Activated naive CD8-positive, alpha-beta T cell treated with anti-CD3 and anti-CD28 coated beads, Interleukin-2, amount 50 U/mL, for 24 hours (primary cell): ENCODE measurements at places on chromosomes 5 and 9.

- peaks cover 12% of the 10 kb centered on the region for H3K4me1 ChIP-seq
- peaks cover 53% of the 10 kb centered on the region for H3K27me3 ChIP-seq
- no peak for DNase-seq
Observed at GRCh38 chr5:176820937-176821336, 10.6 kb downstream of the UNC5A start.

DNA sequence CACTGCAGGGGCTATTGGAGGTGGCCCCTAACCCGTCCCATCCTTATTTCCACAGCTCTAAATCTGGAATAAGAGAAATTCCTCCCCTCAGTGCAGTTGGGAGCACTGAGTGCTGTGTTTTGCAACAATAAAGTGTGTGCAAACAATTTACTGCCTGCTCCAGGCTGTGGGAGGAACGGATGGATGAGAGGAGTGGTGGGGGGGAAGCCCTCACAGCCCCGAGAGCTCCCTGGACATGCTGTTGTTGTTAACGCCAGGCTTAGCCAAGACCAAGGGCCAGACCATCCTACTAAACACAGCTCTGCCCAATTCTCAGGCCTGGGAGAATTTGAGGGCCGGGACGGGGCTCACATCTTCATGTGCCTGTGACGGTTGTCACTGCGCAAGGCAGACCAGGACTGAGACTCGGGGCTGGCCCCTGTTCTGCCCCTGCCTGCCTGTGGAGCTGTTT is 200.2 kb downstream of the DAB2IP start:
- H3K27me3 ChIP-seq: no peaks in the 10 kb centered on the region
- H3K27ac ChIP-seq: no peak overlapping the region
- no peak overlapping the region for H3K4me3 ChIP-seq
- H3K4me1 ChIP-seq: no peaks in the 10 kb centered on the region

- H3K27ac ChIP-seq: no peak overlapping the region
- no peaks in the 10 kb centered on the region for H3K36me3 ChIP-seq
- no peaks in the 10 kb centered on the region for H3K4me1 ChIP-seq
- peaks cover 4% of the 10 kb centered on the region for H3K27me3 ChIP-seq
Observed at GRCh38 chr9:134870746-134871662, 9.6 kb upstream of the FCN2 start.

- no peak for DNase-seq
- H3K4me1 ChIP-seq: no peaks in the 10 kb centered on the region
- no peak overlapping the region for H3K4me3 ChIP-seq
Observed at GRCh38 chr5:3904584-3904983, 309.0 kb downstream of the IRX1 start.

GRCh38 chr5:126527892-126528291 is 67.1 kb downstream of the ALDH7A1 start:
- H3K27ac ChIP-seq: no peak overlapping the region
- no peaks in the 10 kb centered on the region for H3K36me3 ChIP-seq
- no peaks in the 10 kb centered on the region for H3K4me1 ChIP-seq
- no peak overlapping the region for H3K4me3 ChIP-seq
- no peaks in the 10 kb centered on the region for H3K27me3 ChIP-seq

DNA sequence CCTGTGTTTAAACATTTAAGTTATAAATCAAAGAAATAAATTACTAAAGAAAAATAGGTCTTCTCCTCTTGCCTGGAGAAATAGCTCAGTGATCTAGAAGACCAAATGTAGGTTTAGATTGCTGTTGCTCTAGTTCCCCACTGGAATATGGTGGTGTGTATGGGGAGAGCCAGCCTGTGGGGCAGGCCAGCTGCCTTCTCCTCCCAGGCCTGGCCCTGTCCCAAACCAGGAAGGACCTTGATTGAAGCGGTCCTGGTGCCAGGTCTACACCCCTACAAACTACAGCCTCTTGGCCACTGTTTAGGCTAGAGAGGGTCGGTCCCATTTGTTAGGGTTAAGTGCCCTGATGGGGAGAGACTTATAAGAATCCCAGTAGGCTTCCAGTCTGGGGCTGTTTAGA is 35.4 kb downstream of the MAN2A1 start:
- no peaks in the 10 kb centered on the region for H3K27me3 ChIP-seq
- H3K36me3 ChIP-seq: peaks cover 38% of the 10 kb centered on the region
- no peak overlapping the region for H3K4me3 ChIP-seq
- no peak for DNase-seq
- peaks cover 13% of the 10 kb centered on the region for H3K4me1 ChIP-seq

- H3K36me3 ChIP-seq: no peaks in the 10 kb centered on the region
- H3K27me3 ChIP-seq: peaks cover 5% of the 10 kb centered on the region
- H3K27ac ChIP-seq: no peak overlapping the region
Observed at GRCh38 chr9:101510459-101510858, 23.2 kb upstream of the RNF20 start.

DNA sequence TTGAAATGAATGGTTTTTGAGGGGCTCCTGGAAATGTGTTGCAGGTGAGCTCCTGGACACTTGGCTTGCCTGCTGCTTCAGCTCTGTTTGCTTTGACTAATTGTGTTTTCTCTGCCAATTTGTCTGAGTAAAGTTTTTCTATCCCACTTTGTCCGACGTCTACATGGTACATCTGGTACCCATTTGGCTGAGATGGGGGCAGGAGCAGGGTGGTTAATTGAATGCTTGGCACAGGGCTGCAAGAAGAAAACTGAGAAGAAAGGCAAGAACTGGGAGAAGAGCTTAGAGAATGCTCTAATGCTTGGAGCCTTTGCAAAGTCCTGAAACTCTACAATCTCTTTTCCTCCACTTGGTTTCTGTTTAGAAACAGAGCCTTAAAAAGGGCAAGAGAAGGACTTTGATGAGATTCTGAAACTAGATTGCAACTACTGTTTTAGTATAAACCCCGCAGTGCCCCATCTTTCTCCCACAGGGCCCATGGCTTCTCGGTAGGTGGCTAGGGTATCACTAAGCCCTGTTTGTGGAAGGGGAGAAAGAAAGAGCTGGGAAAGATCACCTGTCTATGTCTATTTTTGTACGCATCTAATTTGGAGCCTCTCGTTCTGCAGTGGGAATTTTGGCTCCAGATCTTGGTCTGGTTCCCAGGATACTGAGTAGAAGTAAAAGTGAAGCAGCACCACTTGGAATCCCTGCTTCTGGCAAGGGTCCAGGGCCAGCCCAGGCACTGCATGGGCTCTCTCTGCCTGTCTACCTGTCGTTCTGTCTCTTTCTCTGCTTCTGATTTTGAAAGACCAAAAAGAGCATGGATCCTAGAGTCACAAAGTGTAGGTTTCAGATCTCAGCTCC is 214.4 kb downstream of the SEMA6A start:
- no peaks in the 10 kb centered on the region for H3K27me3 ChIP-seq
- H3K4me1 ChIP-seq: peaks cover 2% of the 10 kb centered on the region
- H3K36me3 ChIP-seq: peaks cover 16% of the 10 kb centered on the region
- no peak overlapping the region for H3K27ac ChIP-seq

DNA sequence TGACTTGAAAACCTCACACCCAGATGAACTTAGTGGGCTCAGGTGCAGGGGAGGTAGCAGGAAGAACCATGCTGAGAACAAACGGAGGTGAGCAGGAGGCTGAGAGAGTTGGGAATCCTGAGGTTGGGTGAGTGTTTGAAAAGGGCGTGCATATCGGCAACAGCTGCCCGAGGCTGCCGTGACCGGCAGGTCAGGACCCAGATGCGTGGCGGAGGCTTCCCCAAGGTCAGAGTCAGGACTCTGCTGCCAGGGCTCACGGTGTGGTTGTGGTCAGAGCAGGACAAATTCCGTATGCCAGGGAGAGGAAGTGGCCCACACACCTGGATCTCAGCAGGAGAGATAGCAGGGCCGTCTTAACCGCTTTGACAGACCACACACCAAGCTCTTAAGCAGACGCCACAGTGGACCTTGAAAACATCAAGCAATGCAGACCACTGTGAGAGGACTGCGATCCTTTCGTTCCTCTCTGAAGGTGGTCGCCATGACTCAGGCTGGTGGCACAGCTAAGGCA is 43.1 kb downstream of the ADAMTS16 start:
- H3K4me3 ChIP-seq: no peak overlapping the region
- no peaks in the 10 kb centered on the region for H3K36me3 ChIP-seq
- H3K4me1 ChIP-seq: peaks cover 6% of the 10 kb centered on the region

DNA sequence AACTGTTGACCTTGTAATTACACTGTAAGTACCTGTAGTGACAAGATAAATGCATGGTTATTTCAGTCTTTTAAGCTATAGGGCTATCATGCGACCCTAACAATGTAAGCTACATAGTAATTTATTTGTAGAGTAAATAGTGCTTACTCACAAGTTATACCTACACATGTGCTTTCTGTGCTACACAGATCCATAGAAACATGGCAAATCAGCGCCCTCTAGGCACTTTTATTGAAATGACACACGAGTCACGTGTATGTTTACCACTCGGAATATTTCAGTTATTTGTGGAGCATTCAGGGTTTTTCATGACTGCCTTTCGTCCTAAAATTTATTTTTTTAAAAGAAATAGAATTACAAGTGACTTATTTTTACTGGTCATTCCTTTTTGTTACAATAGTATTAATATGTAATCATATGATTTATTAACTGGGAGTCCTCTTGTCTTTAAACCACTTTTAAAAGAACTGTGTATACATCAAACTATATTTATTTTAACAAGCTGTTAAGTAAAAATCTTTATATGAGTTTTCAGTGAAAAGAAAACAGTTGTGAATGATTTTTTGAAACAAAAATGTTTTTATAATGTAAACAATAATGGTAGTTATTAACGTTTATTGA is 1242.3 kb upstream of the WWC1 start:
- no peak overlapping the region for H3K27ac ChIP-seq
- H3K4me3 ChIP-seq: no peak overlapping the region
- H3K36me3 ChIP-seq: no peaks in the 10 kb centered on the region
- no peaks in the 10 kb centered on the region for H3K4me1 ChIP-seq
- DNase-seq: no peak

GRCh38 chr5:149740341-149740740 is 10.2 kb downstream of the PPARGC1B start:
- no peak for DNase-seq
- H3K27me3 ChIP-seq: no peaks in the 10 kb centered on the region
- H3K27ac ChIP-seq: no peak overlapping the region

GRCh38 chr9:24095246-24095645 is 269.2 kb upstream of the ELAVL2 start:
- H3K27ac ChIP-seq: no peak overlapping the region
- H3K27me3 ChIP-seq: no peaks in the 10 kb centered on the region
- H3K4me3 ChIP-seq: no peak overlapping the region
- H3K4me1 ChIP-seq: no peaks in the 10 kb centered on the region

GRCh38 chr9:7001571-7001970 is 243.8 kb downstream of the KDM4C start:
- H3K27me3 ChIP-seq: no peaks in the 10 kb centered on the region
- H3K36me3 ChIP-seq: peaks cover 25% of the 10 kb centered on the region
- H3K27ac ChIP-seq: no peak overlapping the region
- DNase-seq: no peak

DNA sequence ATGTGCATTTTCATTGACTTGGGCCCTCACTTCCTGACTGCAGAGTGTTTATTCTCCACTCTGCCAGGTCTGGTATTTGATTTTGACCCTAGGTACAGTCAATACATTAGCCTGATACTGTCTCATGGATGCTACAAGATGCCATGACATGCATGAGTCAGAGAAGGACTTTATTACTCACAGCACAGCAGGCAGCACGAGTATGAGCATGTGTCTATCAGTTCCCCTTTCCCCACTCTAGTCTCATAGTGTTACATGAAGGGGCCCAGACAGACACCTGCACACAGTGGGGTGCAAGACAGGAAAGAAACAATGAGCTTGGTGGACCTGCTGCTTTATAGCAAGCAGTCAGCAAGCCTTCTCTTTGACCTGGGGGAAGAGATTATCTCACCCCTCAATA is 19.6 kb downstream of the ITGA2 start:
- peaks cover 62% of the 10 kb centered on the region for H3K4me1 ChIP-seq
- DNase-seq: peak; percentile 28
- H3K27me3 ChIP-seq: peaks cover 10% of the 10 kb centered on the region
- no peak overlapping the region for H3K4me3 ChIP-seq
- peak overlapping the region; percentile 61 for H3K27ac ChIP-seq
- no peaks in the 10 kb centered on the region for H3K36me3 ChIP-seq

DNA sequence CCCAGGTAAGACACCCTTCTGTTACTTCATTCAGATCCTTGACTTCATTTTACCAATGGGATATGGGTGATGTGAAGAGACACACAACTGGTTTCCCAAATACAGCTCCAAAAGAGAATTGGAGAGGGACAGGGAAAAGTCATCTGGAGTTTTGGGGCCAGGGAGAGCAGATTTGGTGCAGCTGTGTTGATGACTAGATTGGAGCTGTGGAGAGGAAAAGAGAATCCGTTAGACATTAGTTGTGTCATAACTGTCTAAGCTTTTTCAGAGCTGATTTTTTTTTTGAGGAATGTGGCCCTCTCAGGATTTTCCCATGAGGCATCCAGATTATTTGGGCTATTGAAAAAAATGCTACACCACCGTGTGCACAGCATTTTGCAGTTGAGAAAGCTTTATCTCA is 423.4 kb downstream of the DMAC1 start:
- H3K27me3 ChIP-seq: peaks cover 3% of the 10 kb centered on the region
- no peak overlapping the region for H3K4me3 ChIP-seq
- DNase-seq: no peak
- H3K27ac ChIP-seq: no peak overlapping the region
- no peaks in the 10 kb centered on the region for H3K4me1 ChIP-seq

DNA sequence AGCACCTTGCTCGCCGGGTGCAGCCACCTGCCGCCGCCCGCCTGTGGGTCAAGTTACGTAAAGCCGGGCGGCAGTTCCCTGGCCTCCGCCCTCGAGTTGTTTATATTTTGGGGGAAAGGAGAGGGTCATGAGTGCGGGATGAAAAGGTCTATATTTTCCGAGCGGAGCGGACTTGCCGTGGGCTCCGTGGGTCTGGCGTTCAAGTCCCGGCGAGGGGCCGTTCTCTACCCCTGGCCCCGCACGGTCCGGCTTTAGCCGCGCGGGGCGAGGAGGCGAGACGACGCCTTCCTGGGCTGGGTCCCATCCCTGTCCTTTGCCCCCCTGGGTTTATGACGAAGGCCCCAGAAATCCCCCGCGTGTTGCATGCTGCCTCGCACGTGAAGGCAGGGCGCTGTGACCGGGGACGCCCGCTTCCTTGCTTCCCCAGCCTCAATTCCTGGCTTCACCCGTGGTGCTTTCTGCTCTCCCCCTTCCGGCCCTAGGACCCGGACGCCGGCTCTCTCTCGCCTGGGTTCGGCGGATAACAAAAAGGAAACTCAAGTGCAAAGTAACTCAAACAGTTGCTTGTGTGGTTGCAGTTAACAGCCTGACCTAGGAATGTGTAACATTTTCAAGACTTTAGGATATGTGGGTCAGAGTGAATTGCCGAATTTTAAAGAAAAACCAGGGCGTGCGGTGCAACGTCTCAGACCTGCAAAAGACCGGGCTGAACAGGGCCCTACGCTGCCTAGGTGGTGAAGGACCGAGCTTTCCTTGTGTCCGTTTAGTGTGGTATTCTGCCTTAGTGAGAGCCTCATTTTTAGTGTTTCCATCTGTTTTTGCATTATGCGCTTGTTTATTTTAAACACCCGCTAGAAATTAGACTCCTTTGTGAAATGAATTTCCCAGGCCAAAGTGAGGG is 810 bp downstream of the VPS13A start:
- H3K36me3 ChIP-seq: peaks cover 3% of the 10 kb centered on the region
- peak overlapping the region; percentile 88 for H3K27ac ChIP-seq
- peaks cover 24% of the 10 kb centered on the region for H3K4me1 ChIP-seq
- peak; percentile 63 for DNase-seq
